ENCODE measurements at places on chromosomes 1 and 21.

DNA sequence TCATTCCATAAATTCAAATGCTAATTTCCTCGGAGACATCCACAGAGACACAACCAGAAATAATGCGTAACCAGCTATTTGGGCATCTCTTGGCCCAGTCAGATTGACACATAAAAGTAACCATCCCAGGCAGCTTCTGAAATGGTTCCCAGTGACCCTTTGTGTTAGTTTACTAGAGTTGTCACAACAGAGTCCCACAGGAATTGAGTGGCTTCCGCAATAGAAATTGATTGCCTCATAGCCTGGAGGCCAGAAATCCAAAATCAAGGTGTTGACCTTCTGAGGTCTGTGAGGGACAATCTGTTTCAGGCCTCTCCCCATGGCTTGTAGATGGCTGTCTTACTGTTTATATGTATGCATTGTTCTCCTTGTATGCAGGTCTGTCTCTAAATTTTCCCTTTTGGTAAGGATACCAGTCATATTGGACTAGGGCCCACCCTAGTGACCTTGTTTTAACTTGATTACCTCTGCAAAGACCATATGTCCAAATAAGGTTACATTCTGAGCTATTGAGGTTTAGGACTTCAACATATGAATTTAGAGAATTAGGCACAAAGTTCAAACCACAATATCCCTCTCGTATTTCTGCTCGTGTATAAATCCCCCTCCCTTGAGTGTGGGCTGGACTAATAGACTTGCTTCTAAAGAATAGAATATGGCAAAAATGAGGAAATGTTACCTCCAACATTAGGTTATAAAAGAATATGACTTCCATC is 78.2 kb upstream of the FGGY start:
- no peak for DNase-seq

DNA sequence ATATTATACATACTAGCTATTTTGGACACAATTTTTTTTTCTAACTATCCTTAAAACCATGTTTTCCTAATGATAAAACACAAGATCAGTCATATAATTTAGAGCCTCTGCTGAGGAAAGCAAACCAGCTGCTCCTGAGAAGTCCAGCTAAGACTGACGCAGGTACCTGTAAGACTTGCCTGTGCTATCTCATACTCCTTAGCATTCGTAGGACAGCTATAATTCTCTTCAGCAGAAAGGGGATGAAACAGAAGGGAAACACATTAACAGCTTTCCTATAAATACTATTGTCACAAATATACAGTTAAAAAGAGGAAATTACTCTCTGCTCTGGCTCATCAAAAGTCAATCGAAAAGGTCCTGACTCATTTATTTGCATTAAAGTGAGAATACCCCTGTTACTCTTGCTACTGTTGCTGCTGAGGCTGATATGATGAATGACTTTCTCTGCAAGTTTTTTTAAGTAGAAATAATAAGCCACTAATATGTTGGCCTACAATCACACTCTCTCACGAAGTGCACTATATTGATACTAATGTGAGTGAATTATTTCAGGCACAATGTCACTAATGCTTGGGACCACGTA is 757.1 kb downstream of the KCNT2 start:
- no peak for DNase-seq

- no peak for DNase-seq
Observed at GRCh38 chr1:109531826-109532364, 7.8 kb upstream of the GPR61 start.

DNA sequence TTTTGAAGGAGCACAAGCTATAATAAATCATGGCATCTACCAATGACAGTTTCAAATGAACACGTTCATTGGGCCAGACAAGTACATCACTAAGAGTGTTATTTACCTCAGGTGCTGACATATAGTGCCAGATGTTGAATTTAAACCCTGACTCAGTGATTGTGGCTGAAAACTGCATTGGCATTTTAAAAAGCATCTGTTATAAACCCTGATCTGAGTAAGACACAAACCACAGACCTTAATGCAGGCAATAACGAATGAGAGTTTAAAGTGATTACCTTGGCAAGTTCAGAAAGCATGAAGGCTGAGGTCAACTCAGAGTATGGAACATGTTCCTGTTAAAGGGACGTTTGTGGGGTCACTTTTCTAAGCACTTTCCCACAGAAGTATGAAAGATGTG is 865.1 kb upstream of the TMPRSS15 start:
- DNase-seq = no peak

GRCh38 chr1:36834586-36834985 is 199.7 kb downstream of the GRIK3 start:
- no peak for DNase-seq

GRCh38 chr1:147907786-147908509 is 5.4 kb downstream of the GJA8 start:
- DNase-seq = no peak

DNA sequence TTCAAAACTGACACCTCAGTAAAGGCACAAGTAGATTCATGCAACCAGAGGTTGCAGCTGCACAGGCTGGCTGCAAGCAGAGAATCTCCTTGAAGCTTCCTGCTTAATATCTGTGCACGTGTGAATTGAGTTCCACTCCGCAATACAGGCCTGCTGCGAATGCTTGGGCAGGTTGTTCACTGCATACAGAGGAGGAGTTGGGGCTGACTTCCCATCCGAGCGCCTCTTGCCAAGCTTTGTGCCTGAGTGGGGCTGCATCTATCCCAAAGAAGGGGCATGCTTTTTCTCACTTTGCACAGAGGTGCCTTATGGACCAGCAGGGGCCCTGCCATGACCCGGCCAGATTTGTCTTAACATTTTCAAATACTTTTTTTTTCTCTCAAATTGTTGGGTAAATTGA is 17.9 kb upstream of the PADI1 start:
- no peak for DNase-seq

DNA sequence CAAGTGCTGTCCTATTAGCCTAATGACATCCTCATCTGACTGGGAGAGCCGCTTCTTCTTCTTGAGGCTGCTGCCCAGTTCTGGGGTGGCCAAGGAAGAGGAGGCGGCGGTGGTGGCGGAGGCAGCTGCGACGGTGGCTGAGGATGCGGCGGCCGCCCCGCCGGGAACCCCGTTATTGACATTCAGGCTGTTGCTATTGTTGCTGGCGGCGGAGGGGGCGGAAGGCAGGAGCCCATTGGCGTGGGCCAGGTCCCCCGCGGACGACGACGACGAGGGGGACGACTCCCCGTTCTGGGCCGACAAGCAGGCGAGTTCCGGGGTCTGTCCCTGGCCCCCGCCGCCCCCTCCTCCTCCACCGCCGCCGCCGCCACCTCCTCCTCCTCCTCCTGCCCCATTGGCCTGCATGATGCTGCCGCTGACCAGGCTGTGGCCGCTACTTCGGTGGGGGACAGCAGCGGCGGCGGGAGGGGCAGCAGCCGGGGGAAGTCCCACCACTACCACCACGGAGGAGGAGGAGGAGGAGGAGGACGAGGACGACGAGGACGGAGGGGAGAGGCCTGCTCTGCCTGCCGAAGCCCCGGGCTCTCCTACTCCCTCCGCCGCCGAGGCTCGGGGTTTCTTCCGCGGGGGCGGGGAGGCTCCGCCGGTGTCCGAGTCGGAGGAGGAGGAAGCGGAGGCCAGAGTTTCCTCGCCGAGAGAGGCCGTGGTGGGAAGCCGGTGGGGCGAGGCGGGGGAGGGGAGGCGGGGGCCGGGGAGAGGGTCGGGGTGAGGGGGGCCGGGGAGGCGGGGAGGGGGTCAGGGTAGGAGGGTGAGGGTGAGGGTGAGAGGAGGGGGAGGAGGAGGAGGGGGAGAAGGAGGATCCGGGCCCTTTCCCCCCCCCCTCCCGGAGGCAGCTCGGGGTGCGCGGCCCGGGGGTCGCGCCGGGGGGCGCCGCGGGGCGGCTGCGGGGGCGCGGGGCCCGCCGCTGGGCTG is 610 bp downstream of the WDR26 start:
- DNase-seq = peak; percentile 36

DNA sequence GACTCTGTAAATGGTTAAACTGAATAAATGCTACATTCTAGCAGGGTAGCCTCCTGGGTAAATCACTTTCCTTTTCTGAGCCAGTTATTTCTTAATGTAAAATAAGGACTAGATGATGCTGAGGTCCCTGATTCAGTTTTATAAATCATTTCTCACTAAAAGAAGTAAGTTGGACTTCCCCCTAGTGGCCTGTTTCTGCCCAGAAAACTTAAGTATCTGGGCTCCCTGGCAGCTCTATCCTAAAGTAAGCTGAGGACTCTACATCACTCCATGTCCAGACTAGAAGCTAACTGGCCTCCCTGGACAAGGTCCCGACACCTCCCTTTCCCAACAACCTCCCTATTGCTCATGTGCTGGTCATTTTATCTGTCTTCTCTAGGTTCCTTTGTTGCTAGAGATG is 3.0 kb downstream of the GPN2 start:
- DNase-seq = peak; percentile 35

All from CD4-positive, alpha-beta T cell treated with Interleukin-2 at 100 ng/mL for 4 hours (primary cell).